GM04503 (cell line): ENCODE measurements at places on chromosomes 16 and 17.

- DNase-seq: no peak
Measured at GRCh38 chr17:80169784-80170500, at the start of gene CARD14. Gene CARD14, plus strand, starts transcription at chr17:80170030. Its CDS starts 11,409 bp downstream, at chr17:80181439.

GRCh38 chr17:27572665-27573064 is 58.3 kb upstream of the LGALS9 start:
- no peak for DNase-seq

- no peak for DNase-seq
Measured at GRCh38 chr17:77873500-77874302, 84.8 kb upstream of the TNRC6C start.

GRCh38 chr17:82614095-82614631 is 34.1 kb downstream of the WDR45B start:
- DNase-seq: no peak

GRCh38 chr17:53135969-53136368 is 686.8 kb upstream of the KIF2B start:
- no peak for DNase-seq

GRCh38 chr17:35368081-35368830 is 5.2 kb downstream of the SLFN11 start:
- DNase-seq: no peak

DNA sequence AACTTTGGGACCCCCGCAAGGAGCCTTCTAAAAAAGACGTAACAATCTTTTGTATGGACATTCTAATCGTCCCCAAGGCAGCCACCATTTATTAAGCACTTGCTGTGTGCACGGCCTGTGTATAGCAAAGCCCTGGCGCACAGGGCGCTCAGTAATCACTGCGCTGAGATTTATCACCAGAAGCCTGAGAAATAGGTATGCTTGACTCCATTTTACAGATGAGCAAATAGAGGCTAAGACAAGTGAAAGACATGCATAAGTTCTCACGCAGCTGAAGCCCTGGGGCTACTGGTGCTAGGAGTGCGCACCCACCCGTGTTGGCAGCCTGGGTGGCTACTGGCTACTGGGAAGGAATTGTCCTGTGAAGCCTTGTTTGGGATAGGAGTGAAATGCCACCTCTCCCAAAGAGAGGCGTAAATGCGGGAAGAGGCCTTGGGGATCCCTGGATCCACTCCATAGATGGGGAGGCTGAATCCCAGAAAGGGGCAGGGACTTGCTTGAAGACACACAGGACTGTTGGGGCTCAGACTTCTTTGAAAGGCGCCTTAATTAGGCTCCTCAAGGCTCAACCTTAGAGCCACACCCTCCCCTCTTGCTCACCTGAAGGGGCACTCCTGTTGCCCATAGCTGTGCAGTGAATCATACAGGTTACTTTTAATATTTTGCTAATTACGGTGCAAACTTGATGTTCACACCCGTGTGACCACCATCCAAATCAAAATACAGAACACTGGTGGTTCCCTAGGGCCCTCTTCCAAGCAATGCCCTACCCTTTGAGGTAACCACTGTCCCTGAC is 634 bp upstream of the NATD1 start:
- DNase-seq: no peak

DNA sequence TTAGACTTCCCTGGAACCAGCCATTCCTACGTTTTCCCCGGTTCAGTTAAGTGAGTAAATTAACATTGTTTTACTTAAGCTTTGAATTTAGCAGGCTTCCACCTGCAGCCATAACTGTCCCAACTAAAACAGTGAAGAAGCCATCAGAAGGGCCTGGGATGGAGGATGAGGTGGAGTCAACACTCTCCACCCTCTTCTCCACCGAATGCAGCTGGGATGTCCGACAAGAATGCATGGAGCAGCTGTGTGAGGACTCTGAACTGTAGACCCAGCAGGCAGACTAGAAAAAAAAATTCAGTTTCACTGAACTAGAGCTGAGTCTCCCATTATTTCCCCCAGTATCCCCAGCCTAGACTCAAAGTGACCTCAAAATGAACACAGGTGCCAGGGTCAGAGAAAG is 114.8 kb downstream of the C16orf95 start:
- no peak for DNase-seq

DNA sequence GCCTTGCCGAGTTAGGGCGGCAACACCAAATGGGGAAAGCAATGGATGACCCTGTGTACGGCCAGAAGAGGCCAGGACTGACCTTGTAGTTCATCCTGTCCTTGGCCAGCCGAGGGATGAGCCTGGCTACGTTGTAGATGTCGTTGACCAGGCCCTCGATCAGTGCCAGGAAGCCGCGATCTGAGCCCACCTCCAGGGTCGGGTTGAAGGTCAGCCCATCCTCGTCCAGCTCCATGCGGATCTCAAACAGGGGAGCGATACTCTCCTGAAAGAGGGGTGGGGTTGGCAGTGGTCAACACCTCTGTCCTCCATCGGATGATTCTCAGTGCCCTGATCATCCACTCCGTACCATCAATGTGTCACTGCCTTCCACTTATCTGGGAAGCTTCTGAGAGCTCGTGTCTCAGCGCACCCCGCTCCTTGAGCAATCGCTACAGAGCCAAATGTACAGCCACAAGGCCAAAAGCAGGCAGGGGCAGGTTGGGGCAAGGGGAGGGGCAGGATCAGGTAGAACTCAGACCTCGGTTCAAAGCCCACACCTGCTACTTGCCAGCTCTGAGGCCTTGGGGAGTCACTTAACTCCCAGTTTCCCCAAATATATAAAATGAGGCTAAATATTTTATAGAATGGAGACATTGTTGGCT is 39.9 kb downstream of the DNAH17 start:
- no peak for DNase-seq

- no peak for DNase-seq
Measured at GRCh38 chr17:40123811-40124114, 2.0 kb downstream of the MSL1 start.

DNA sequence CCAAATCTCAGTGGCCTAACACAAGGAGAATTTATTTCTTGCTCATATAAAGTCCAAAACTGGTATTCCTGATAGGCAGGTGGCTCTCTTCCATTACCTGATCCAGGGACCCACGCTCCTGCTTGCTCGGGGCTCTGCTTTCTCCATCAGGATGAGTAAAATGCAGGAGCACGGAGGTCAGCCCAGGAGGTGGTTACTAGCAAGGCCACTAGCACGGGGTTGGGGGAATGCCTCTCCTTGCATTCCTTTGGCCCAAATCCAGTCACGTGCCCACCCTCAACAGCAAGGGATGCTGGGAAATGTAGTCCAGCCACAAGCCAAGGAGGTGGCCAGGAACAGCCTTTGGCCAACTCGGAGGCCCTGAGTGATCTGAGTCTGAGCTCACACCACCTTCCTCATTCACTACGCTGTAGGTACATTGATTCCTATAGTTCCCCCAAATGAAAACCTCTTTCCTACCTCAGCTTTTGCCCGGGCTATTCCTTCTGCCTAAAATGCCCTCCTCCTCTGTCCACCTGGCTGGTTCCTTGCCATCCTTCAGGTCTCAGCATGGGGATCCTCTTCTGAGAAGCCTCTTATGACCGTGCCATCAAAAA is 38.3 kb upstream of the HAPSTR1 start:
- DNase-seq: no peak

DNA sequence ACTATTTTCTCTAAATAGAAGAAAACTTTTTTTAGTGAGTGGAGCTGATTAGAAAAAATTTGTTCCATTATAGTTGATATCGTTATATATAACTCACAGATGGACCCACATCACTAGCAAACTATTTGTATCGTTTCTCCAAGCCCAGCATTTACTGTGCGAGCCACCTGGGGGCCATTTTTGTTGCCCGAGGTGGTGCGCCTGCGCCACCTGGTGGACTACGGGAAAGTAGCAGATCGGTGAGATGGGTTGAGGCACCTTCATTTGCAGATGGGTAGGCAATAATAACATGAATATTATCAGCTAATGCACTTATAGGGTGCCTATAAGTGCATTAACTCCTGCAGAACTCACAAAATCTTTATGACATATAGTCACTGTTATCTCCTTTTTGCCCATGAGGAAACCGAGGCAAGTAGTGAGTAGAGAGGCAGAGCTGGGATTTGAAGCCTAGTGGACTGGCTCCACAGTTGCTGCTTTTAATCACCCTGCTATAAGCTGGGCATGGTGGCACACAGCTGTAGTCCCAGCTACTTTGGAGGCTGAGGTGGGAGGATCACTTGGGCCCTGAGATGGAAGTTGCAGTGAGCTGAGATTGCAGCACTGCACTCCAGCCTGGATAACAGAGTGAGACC is 23.2 kb upstream of the NTN1 start:
- DNase-seq: no peak

- DNase-seq: no peak
Measured at GRCh38 chr17:49370971-49371834, 9.2 kb upstream of the ZNF652 start.
